ENCODE measurements at places on chromosomes 4 and X. TPM values are rescaled to one million over a fixed set of nuclear protein-coding genes. Genes with fewer than 3 reads are reported as not detected.
A peak's percentile ranks its signal among the peaks of the same experiment; 100 is the strongest.

DNA sequence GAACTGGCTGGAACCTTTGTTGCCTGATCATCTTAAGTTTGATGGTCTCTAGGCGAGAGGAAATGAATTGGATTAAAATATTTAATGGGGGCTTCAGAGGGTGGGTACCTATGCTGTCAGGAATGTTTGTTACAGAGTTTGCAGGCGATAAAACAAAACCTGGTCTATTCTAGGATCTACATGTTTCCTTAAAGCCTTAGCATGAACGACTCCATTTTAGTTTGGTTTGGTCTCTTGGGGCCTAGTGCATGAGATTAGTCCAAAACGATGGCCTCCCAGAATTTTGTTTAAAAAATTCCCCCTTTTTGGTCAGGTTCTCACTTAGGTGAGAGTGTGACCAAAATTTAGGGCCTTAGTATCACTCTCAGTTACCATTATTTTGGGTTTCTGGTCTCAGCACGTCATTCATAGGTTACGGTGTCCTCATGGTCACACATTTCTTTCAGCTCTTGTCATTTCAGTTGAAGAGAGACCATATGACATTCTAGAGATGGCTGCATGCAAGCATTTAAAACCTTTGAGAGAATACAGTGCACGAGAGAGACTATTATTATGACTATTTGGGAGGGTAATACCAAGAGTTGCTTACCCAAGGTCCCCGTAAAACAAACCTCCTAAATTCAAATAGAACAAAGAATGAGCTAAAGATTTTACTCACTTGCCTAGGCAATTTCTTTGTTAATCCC, 13.8 kb downstream of the MOB1B start:
- DNase-seq = no peak

Gene ENOX2
- total RNA-seq = 12.9 TPM

- DNase-seq = peak; percentile 52
Observed at GRCh38 chr4:143514497-143514896, 995 bp downstream of the SMARCA5 start.

- DNase-seq = no peak
Observed at GRCh38 chr4:174377613-174378012, 93.9 kb downstream of the CEP44 start.

GRCh38 chrX:106731590-106731989, 5.1 kb downstream of the RNF128 start:
- DNase-seq = no peak

DNA sequence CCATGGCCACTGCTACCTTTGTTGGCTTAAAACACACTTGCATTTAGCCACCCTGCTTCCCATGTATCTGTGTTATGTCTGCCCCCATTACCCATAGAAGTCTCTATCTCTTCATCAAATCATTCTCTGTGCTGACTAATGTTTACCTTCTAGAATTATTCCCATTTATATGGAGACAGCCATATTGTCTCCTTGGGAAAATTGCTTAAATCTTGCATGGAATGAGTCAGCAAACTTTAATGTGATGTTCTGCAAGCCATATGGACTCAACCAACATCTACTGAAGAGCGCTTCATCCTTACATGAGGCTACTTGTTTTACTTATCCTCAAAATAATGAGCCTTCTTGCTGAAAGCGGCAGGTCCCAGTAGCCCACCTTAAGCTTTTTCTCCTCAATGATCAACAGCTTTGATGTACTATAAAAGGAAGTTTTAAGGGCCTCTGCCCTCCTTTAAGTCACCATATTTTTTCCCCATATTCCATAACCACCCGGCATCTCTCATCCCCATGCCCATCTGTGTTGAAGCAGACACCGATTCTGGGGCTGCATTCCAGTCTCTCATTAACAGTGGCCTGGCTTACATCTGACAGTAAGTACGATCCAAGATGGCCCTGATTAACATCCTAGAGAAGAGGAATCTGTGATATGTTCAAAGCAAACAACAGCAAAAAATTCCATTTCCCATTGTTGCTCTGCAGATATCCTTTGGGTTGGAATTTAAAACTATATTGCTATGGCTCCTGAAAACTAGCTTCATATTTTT, 130.4 kb downstream of the ARHGAP6 start:
- DNase-seq = no peak

DNA sequence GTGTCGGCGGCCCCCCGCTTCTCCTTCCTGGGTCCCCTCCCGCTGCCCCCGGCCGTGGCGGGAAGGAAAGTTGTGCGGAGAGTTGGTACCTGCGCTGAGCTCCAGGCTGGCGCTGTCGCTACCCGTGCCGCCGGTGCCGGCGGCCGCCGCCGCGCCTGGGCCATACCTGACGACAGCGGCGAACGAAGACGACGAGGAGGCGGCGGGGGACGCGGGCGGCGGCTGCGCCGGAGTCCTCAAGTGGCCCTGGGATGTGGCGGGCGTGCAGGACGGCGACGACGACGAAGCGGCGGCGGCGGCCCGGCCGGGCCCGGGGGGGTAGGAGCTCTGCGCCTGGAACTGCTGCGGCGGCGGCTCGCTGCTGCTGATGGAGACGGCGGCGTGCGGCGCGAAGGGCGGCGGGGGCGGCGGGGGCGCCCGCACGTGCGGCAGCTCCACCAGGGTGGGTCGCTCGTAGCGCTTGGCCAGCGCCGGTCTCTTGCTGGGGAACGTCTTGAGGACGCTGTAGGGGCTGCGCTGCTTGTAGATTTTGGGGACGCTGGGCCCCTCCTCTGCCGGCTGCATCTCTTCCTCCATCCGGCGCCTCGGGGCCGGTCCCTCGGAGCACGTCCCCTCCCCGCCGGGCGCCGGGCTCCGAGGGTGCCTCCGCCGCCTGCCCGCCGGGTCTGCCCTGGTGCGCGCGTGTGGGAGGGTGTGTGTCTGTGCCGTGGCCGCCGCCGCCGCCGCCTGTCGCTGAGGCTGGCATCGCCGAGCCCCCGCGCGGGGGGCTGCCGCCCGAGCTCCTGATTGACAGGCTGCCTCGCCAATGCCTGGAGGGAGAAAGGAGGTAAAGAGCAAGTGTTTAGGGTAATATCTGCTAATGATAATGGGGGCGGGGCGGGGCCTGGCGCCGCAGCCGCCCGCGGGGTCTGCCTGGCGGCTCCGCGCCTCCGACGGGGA, 618 bp downstream of the BEND4 start:
- DNase-seq = peak; percentile 69

Data from A673 (cell line).